ENCODE measurements at places on chromosomes 2 and 18. TPM values are rescaled to one million over a fixed set of nuclear protein-coding genes. Genes with fewer than 3 reads are reported as not detected.

GRCh38 chr2:140337061-140337460 lies 1556.9 kb upstream of the NXPH2 start:
- no peaks in the 10 kb centered on the region for H3K27me3 ChIP-seq
- no peak overlapping the region for H3K4me3 ChIP-seq
- H3K27ac ChIP-seq = no peak overlapping the region
- DNase-seq = no peak
- H3K36me3 ChIP-seq = no peaks in the 10 kb centered on the region

The ASAP2 gene
- total RNA-seq = 12.5 TPM

The ZC3H6 gene
- total RNA-seq = 4.0 TPM

The KCTD1 gene
- 12.2 TPM for total RNA-seq

- no peaks in the 10 kb centered on the region for H3K36me3 ChIP-seq
- no peaks in the 10 kb centered on the region for H3K4me1 ChIP-seq
- no peak overlapping the region for H3K27ac ChIP-seq
- DNase-seq = no peak
- no peaks in the 10 kb centered on the region for H3K27me3 ChIP-seq
- no peak overlapping the region for H3K4me3 ChIP-seq
These were observed 36.9 kb upstream of the SLC14A1 start for GRCh38 chr18:45686891-45687611.

- H3K27me3 ChIP-seq = no peaks in the 10 kb centered on the region
- no peaks in the 10 kb centered on the region for H3K4me1 ChIP-seq
- H3K27ac ChIP-seq = no peak overlapping the region
These were observed 128.3 kb downstream of the PRPF40A start for GRCh38 chr2:152588998-152589397.

- no peaks in the 10 kb centered on the region for H3K4me1 ChIP-seq
- H3K36me3 ChIP-seq = no peaks in the 10 kb centered on the region
- no peak overlapping the region for H3K27ac ChIP-seq
- no peak overlapping the region for H3K4me3 ChIP-seq
These were observed 56.3 kb downstream of the RBKS start for GRCh38 chr2:27833931-27834330.

- no peak overlapping the region for H3K27ac ChIP-seq
- H3K36me3 ChIP-seq = no peaks in the 10 kb centered on the region
- DNase-seq = no peak
- no peak overlapping the region for H3K4me3 ChIP-seq
- H3K27me3 ChIP-seq = no peaks in the 10 kb centered on the region
These were observed 291.2 kb upstream of the SESTD1 start for GRCh38 chr2:179555691-179556283.

GRCh38 chr18:63138436-63139340 lies 180.9 kb downstream of the BCL2 start:
- DNase-seq = no peak
- H3K27me3 ChIP-seq = no peaks in the 10 kb centered on the region
- H3K4me1 ChIP-seq = no peaks in the 10 kb centered on the region
- no peak overlapping the region for H3K27ac ChIP-seq

- no peaks in the 10 kb centered on the region for H3K27me3 ChIP-seq
- no peak overlapping the region for H3K4me3 ChIP-seq
- H3K4me1 ChIP-seq = no peaks in the 10 kb centered on the region
- no peak overlapping the region for H3K27ac ChIP-seq
- DNase-seq = no peak
These were observed 22.6 kb upstream of the FAP start for GRCh38 chr2:162265666-162266459.

DNA sequence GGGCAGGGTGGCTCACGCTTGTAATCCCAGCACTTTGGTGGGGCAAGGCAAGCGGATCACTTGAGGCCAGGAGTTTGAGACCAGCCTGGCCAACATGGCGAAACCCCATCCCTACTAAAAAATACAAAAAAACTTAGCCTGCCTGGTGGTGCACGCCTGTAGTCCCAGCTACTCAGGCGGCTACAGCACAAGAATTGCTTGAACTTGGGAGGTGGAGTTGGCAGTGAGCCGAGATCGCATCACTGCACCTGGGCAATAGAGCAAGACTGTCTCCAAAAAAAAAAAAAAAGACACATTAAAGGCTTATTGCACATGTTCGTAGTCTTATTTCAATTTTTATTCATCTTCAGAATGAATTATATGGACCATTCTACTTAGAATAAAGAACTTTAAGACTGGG lies 110.2 kb downstream of the BMPR2 start:
- no peaks in the 10 kb centered on the region for H3K27me3 ChIP-seq
- no peak overlapping the region for H3K4me3 ChIP-seq
- H3K4me1 ChIP-seq = no peaks in the 10 kb centered on the region
- H3K27ac ChIP-seq = no peak overlapping the region
- DNase-seq = no peak
- no peaks in the 10 kb centered on the region for H3K36me3 ChIP-seq

GRCh38 chr2:84858937-84859336 lies 21.9 kb downstream of the TRABD2A start:
- no peak overlapping the region for H3K27ac ChIP-seq
- no peak overlapping the region for H3K4me3 ChIP-seq
- DNase-seq = no peak
- H3K27me3 ChIP-seq = no peaks in the 10 kb centered on the region
- no peaks in the 10 kb centered on the region for H3K36me3 ChIP-seq

The POTEC gene
- total RNA-seq = not detected
